ENCODE measurements at places on chromosomes 5 and 9.

DNA sequence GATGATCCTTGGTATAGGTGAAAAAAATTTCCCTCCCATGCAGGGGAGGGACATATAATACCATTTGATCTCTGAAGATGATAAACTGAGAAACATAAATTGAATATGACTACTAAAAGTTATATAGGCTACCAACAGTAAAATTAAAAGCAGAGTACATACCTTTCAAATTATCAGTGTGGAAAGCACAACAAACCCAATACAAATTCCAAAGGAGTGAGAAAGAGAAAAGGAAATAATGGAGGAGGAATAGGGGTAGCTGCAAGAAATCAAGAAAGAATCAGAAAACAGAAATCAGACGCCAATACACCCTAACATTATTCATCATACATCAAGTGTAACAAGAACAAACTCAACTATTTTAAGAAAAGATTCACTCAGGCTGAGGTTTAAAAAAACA is 17.7 kb downstream of the GNAQ start:
- DNase-seq: no peak

DNA sequence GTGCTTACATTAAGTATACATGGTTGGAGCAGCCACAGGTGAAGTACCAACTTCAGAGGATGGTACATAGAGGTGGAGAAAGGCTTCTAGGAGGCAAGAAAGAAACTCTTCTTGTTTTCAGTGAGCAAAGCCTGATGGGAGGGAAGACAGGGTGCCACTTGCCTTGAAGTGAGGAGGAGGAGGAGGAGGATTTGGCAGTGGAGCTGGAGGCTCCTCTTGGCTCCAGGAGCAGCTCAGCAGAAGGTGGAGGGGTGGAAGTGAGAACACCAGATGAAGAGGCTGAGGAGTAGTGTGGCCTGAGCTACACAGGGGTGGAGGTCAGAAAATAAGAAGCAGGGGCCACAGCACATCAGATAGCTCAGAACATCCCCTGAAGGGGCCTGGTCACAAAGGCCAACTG is 91.1 kb upstream of the SHISAL2B start:
- no peak for DNase-seq

DNA sequence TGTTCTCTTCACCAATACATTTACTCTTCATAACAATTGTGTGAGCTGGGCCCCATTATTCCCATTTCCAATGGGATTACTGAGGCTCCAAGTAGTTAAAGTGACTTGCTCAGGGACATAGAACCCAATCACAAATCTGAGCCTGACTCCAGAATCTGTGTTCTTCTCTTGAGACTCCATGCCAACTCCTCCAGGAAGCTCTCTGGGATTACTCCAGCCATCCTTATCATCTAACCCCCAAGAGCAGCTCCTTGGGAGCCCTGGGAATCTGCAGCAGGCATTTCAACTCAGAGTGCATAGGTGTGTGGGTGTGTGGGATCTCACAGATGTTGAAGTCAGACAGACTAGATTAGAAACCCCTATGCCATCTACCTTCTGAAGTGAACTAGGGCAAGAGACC is 131.4 kb upstream of the BOD1 start:
- DNase-seq: no peak

DNA sequence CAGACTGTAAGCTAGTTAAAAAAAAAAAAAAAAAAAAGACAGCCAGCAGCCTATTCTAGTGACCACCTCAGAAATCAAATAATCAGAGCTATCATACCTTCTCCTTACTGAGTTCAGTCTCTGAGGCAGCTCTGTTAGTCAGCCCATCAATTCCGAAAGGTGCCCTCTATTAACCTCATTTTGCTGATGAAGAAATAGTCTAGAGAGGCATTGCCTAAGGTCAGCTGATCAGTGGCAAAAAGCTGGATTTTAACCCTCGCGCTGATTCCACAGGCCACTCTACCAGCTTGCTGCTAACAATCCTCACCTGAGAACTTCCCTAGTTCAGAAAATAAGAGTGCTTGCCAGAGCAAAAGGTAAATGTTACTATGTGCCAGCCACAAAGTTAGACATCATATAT is 172.0 kb downstream of the DENND1A start:
- peak; percentile 11 for DNase-seq

DNA sequence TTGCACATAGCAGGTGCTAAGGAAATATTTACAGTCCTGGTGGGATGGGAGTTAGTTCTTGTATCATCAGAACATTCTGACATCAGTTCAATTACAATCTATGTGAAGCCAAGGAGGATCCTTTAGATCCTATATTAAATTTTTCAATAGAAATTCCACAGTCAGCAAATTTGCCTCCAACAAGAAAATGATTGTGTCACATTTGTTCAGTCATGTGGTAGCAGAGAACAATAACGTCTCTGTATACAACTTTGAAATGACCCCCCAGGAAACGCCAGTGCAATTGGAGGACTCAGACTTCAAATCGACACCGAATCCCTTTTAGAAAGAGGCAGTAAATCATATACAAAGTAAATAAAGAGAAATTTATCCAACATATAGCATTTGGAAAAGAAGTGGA is 392.1 kb downstream of the DTWD2 start:
- DNase-seq: no peak

GRCh38 chr9:134709512-134710270 is 68.1 kb downstream of the COL5A1 start:
- DNase-seq: no peak

DNA sequence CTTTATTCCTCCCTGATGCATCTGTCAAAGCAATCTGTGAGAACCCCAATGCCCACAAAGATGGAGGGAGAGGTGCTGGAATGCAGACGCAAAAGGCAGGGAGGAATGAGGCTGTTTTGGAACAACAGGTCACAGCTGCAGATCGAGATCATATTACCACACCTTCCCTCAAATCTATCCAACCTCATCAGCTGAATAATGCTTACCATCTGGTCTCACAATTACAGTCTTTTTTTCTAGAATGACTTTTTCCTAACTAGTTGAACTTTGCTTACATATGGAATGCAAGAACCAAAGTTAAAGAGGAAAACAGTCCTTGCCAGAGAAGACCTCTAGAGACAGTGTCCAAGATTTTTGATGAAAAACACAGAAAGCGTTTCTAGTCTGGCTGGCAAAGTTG is 158.1 kb downstream of the LPAR1 start:
- DNase-seq: no peak

DNA sequence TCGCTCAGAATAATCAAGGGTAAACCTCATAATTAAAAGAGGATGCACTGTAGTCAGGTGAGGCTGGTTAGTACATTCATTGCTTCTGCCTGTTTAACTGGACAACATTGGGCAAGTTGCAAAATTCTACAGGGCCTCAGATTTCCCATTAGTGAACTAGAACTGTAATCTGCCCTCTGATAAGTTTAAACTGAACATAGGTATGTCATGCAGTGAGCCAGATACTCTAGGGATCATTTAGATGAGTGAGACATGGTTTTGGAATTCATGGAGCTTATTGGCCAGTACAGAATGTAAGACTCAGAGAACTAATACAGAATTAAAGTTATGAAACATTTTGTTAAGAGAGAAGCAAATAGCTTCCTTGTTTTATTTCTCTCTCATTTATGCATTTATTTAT is 35.9 kb downstream of the RNF44 start:
- no peak for DNase-seq

DNA sequence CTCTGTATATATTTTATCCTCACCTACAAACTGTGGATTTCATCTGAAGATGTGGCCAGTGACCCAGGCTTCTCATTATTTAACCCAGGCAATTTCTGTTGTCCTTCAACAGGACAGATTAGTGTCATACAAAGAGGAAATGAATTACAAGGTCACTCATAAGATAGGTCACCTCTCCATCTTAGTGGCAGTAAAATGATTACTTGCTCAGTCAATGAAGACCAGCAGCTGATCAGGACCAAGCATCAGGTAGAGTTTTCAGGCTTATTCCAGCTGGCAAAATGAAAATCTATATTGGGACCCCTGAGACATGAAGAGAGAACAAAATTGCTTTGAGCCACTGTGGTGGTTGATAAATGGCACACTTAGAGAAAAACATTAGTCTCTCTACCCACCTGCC is 135.2 kb upstream of the PRDM9 start:
- DNase-seq: no peak

- no peak for DNase-seq
Measured at GRCh38 chr9:70347046-70347445, 67.4 kb downstream of the KLF9 start.

GRCh38 chr5:173010547-173011464 is 27.2 kb downstream of the ATP6V0E1 start:
- DNase-seq: peak; percentile 92

GRCh38 chr5:124044613-124045012 is 532.6 kb downstream of the CSNK1G3 start:
- DNase-seq: no peak
